ENCODE measurements at places on chromosomes 11 and 22. TPM values are rescaled to one million over a fixed set of nuclear protein-coding genes. Genes with fewer than 3 reads are reported as not detected.

- DNase-seq: no peak
Observed at GRCh38 chr22:30422481-30423300, 2.9 kb upstream of the MTFP1 start.

KRTAP5-1 gene
- total RNA-seq: not detected

MIOX gene
- total RNA-seq: not detected

DNA sequence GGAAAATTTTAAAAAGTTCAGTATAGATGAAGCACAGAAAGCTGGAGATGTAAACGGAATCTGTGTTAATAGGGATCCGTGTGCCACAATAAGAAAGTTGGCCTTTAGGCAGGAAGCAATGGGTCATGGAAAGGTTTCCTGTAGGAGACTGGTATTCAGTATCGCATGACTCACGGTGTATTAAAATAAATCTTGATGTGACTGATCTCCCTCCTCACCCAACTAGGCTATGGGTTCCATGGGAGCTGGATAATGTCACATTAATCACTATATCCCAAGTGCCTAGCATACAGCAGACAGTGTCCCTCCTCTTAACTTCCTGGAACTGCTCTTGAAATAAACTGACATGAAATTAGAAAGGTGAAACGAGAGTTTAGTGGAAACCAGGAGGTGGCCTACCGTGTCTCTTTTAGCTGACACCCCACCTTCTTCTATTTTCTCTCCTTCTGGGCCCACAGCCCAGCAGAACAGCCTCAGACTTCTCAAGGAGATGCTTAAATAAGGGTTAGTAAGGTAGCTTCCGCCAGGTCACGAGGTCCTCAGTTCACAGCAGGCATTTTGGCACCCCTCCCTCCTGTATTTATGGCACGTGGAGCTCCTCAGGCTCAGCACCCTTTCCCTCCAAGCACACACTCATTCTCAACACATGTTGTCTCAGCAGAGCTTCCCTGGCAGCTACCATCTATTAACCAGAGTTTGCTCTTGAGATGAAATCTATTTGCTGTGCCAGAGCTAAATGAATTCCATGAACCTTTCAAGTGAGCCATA is 118.8 kb downstream of the NXPE2 start:
- no peak for DNase-seq

DNA sequence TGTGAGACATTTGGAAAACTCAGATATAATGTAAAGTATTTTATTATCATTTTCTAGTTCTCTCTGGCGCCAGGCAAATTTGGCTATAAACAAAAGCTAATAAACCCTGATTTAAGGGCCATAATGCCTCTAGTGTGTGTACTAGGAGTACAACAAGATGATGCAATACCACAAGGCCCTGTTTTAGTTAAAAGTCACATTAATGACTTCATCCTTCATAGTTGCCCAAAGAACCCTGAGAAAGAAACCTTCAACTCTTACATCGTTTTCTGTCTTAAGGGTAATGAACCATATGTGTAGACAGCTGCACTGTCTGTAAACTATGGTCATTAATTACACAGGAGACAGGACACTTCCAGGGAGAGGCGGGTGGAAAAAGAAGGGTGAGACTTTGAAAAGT is 538.4 kb downstream of the FAM181B start:
- no peak for DNase-seq

DNA sequence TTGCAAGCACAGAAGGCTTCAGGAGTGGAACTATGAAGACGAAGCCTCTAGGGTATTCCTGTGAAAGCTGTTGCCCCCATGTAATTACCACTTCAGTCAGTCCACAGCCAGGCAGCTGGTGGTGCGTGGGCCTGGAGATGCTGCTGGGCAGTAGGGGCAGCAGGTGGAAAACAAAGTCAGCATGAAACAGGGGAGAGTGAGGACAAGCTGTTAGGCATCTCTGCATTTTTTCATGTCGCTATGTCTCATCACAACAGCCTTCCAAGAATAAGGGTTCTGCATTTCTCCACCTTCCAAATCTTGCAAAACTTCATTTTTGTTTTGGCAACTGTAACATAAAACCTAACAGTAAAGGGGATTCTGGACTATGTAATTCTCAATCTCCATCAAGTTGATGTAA is 757.5 kb downstream of the NELL1 start:
- no peak for DNase-seq

DNA sequence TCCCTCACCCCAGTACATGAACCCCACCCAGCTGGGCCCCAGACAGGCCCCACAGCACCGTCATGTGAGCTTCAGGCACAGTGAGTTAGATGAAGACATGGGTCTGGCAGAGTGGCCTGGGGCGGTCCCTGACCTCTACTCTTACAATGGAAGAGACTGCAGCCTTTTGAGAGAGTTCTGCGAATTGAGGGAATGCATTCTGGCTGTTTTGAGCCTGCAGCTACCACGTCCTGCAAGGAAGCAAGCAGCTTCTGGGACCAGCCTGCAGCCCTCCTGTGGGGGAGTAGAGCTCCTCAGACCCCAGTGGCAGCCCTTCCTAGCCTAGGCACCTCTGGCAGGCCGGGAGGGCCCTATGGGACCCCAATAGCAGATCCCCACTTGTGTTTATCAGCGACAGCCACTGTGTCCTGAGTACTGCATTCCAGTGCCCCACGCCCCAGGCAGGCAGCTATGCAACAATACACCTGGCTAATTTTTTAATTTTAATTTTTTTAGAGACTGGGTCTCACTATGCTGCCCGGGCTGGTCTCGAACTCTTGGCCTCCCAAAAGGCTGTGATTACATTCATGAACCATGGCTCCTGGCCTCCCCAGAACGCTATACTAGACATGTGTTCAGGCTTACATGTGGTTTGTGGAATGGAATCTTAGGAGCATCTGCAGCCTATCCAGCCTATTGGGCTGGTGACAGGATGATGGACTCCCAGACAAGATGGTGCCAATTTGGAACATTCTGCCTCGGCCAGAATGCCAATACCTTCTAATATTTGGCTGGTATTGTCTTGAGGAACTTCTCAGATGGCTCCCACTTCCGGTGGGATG is 717 bp upstream of the SLC7A4 start:
- DNase-seq: no peak

SCGB1D2 gene
- total RNA-seq: not detected

CDON gene
- 2.7 TPM for total RNA-seq

ZP1 gene
- total RNA-seq: not detected

A4GALT gene
- not detected for total RNA-seq

- DNase-seq: no peak
Observed at GRCh38 chr11:91792779-91793262, 431.8 kb upstream of the FAT3 start.

- no peak for DNase-seq
Observed at GRCh38 chr11:131904756-131905155, 534.3 kb downstream of the NTM start.

CASP5 gene
- not detected for total RNA-seq

DNA sequence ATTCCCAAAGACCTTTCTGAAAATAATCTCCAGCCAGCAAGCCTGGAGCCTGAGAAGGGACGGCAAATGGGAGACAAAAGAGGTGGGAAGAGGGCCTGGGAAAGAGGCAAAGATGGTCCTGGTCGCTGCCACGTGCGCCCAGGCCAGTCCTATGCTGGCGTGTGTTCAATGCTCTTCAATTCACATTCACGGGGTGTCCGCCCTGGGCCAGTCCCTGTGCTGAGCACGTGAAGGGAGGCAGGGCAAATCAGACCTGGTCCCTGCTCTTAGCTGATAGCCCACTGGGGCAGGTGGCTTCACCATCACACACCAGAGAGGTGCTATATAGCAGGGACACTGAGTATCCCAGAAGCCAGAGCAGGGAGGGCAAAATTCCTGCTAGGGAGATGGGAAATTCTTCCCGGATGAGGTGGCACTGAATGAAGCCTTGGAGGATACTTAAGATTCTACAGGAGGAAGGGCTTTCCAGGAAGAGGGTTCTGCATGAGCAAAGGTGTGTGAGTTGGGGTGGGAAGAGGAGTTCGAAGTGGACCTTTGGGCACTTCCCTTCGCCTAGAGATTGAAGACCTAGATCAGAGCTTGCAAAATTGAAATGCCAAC is 148.2 kb downstream of the CHST1 start:
- DNase-seq: no peak

KCNQ1 gene
- total RNA-seq: 33.1 TPM

GRCh38 chr11:29087200-29087812 is 929.5 kb downstream of the KCNA4 start:
- DNase-seq: no peak

DNA sequence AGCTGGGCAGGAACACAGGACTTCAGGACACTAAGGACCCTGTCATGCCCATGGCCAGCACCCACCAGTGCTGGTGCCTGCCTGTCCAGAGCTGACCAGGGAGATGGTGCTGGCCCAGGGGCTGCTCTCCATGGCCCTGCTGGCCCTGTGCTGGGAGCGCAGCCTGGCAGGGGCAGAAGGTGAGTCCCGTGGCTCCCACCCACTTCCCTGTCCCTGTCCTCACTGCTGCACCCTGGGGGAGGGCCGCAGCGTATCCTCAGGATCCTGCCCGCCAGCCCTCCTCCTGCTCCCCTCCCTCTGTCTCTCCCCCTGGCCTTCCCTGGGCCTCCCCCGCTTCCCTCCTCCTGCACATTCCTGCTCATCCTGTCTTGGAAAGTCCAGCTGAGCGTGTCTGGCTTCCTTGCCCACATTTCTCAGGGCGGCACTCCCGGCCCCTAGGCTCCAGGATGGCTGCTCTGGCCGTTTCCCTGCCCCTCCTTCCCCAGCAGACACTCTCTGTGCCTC is 8.7 kb downstream of the CSF2RB start:
- DNase-seq: no peak

BDNF gene
- total RNA-seq: not detected

DNA sequence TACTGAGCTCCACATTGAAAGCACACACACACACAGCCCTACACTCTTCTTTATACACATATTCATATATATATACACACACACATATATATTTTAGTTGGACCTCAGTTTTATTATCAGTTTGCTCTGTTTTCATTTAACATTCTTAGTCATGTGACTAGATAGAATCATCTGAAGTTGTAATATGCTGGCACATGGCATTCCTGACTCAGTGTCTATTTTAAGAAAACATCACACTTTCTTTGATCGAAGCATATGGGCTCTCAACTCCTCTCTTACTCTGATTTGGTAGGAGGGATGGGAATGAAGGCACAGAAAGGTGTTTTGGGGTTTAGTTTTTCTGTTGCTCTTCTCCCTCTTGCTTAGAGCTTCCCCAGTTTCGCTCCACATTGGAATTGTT is 24.8 kb downstream of the AMOTL1 start:
- DNase-seq: no peak

FCHSD2 gene
- total RNA-seq: 48.6 TPM

DNA sequence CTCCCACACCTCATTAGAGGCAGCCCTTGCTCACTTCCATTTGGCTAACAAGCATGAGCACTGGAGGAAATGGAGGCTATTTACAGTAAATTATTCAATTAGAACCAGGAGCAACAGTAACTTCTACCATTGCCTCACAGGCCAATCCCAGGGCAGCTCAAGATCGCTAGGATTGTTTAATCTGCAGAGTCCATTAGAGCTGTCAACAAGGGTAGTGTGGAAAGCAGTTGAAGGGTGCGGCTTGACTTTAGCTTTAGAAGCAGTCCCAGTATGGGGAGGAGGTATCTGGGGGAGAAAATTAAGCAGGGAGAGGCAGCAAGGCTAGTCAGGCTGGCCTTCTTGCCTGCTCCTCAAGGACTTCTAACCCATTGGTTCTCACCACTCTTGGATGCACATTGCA is 38.3 kb upstream of the CYP2R1 start:
- no peak for DNase-seq

GRCh38 chr11:120060512-120060911 is 77.4 kb downstream of the TRIM29 start:
- DNase-seq: no peak

- DNase-seq: no peak
Observed at GRCh38 chr22:36816636-36817524, at the start of gene PVALB. Gene PVALB (minus strand): TSS chr22:36817035. CDS start chr22:36817005, 30 bp downstream.

NLRP14 gene
- 0.05 TPM for total RNA-seq

PGM2L1 gene
- 11.8 TPM for total RNA-seq

HTR3A gene
- total RNA-seq: not detected

- DNase-seq: no peak
Observed at GRCh38 chr11:19163617-19164016, 38.2 kb downstream of the CSRP3 start.

- DNase-seq: no peak
Observed at GRCh38 chr22:19764636-19765476, 4.3 kb downstream of the TBX1 start.

MMP8 gene
- total RNA-seq: not detected

DNA sequence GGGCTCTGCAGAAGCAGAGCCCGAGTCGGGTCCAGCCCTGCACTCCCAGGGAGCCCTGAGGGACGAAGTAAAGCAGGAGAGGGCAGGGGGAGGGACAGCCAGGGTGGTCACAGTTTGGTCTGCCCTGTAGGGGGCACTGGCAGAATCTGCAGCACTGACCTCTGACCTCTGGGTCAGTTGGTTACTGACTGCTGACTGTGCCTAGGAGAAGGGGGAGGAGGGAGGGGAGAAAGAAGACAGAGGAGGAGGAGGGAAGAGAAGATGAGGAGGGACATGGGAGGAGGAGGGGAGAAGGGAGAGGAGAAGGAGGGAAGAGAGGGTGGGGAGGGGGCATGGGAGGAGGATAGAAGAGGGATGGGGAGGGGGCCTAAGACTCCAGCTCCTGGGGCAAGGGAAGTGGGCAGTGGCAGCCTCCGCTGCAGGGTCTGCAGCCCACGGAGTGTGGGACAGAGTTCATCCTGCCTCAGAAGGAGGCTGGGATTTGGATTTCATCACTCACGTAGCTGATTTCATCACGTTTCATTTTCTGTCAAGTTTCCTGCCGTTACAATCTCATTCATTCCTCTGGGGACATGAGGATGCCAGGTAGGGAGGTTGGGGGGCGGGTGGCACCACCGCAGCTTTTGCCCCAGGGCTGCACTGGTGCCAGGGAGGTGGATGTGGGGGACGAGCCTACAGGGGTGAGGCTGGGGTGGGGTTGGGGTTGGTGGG is 55.2 kb downstream of the FLRT1 start:
- no peak for DNase-seq

GRCh38 chr11:132114185-132114584 is 743.8 kb downstream of the NTM start:
- DNase-seq: no peak
